Adrenal gland (tissue), 19 donors: ENCODE measurements at places on chromosomes 6 and 20. TPM values are rescaled to one million over a fixed set of nuclear protein-coding genes. Genes with fewer than 3 reads are reported as not detected.

The ANKRD6 gene
- total RNA-seq: 7.3 TPM

The BANF2 gene
- total RNA-seq: not detected

DNA sequence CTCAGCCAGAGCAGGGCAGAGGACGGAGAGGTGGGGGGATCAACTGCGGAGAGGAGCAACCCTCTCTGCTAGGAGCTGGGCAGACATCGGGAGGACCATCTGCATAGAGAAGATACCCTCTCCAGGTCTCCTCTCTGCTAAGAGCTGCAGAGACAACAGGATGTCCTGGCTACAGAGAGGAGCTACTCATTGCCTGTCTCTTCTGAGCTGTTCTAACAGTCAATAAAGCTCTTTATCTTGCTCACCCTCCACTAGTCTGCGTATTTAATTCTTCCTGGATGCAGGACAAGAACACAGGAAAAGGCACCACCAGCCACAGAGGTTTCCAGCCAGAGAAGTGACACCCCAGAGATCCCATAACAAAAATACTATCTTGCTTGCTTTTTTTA is 871.1 kb upstream of the GJE1 start:
- no peak overlapping the region for H3K4me3 ChIP-seq
- H3K36me3 ChIP-seq: no peaks in the 10 kb centered on the region
- H3K27ac ChIP-seq: no peak overlapping the region
- no peak for DNase-seq
- no peaks in the 10 kb centered on the region for H3K27me3 ChIP-seq

DNA sequence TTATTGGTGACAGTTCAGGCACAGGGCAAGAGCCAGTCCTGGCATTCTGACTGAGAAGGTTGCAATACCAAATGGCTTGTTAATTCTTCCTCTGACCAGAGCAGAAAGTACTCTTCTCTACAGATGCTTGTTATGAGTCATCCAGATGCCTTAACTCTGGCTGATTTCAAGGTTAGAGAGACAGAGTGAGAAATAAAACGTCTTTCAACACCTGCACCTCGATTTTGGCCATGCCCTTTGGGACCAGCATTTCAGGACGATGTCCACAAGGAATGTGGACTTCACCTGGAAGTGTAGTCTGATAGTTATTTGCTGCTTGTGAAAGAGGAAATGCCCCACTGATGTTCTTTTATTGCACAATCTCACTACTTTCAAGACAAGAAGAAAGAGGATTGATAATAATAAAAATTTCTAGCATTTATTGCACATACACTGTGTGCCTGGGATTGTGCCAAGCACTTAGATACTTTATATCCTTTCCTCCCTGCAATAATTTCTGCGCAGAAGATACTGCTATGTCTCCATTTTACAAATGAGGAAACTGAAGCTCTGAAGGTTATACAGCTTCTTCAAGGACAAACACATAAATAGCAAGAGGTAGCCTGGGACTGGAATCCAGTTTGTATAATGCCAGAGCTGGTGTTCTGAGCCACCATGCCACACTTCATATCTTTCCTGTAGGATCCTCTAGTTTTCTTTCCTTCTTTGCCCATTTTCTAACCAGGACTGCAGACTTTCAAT is 33.5 kb upstream of the MCM3 start:
- H3K36me3 ChIP-seq: no peaks in the 10 kb centered on the region
- H3K4me3 ChIP-seq: no peak overlapping the region
- no peak for DNase-seq
- H3K27me3 ChIP-seq: no peaks in the 10 kb centered on the region
- H3K27ac ChIP-seq: no peak overlapping the region

The C6orf141 gene
- 1.0 TPM for total RNA-seq

The HRH3 gene
- total RNA-seq: not detected

The SYNDIG1 gene
- total RNA-seq: 1.2 TPM

DNA sequence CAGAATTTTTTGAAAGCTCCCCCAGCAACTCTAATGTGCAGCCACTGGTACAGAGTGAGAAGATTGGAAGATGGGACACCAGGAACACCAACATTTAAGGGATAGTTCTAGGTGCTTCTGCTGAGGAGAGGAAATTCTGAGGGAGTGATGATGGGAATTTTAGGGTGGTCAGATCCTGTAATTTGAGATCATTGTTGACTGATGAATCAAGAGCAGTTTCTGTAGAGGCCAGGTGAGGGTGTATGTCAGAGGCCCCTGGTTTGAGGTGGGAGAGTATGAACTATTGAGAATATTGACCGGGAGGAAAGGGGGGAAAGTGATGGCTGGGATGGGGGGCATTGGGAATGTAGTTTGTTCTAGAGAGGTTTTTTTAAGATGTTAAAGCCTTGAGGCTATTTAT is 47.2 kb downstream of the PTPRA start:
- H3K27me3 ChIP-seq: no peaks in the 10 kb centered on the region
- H3K4me1 ChIP-seq: peaks cover 6% of the 10 kb centered on the region
- no peak overlapping the region for H3K27ac ChIP-seq
- no peak overlapping the region for H3K4me3 ChIP-seq
- H3K36me3 ChIP-seq: no peaks in the 10 kb centered on the region

- no peaks in the 10 kb centered on the region for H3K4me1 ChIP-seq
- no peaks in the 10 kb centered on the region for H3K36me3 ChIP-seq
- H3K27ac ChIP-seq: no peak overlapping the region
- H3K27me3 ChIP-seq: no peaks in the 10 kb centered on the region
These were observed 670.9 kb downstream of the QKI start for GRCh38 chr6:164085091-164086075.

DNA sequence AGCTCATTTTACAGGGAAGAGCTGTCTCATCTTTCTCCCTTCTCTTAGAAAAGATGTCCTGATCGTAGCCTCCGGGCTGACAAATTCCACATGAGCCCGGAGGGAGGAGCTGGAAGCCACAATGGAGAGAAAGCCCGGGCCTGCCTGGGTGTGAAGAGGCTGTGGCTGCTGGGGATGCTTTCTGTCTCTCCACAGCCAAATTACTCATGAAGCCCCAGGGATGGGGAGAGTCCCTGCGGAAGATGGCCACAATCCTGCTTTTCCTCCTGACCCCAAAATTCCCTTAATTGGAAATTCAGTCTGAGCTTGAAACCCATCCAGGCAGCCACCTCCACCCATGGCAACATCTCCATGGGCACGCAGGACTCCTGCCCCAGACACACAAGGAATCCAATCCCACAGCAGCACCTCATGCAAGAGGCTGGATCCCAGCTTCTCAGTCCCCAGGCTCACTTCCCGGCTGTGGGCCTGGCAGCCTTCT is 32.4 kb downstream of the JPH2 start:
- DNase-seq: no peak
- no peaks in the 10 kb centered on the region for H3K36me3 ChIP-seq
- H3K27me3 ChIP-seq: no peaks in the 10 kb centered on the region
- H3K4me1 ChIP-seq: no peaks in the 10 kb centered on the region
- no peak overlapping the region for H3K4me3 ChIP-seq
- no peak overlapping the region for H3K27ac ChIP-seq

- peaks cover 24% of the 10 kb centered on the region for H3K4me1 ChIP-seq
- no peaks in the 10 kb centered on the region for H3K36me3 ChIP-seq
- H3K27ac ChIP-seq: peak overlapping the region; percentile 59
- DNase-seq: peak; percentile 95
These were observed 76.6 kb downstream of the SLX4IP start for GRCh38 chr20:10511509-10512251.

- H3K27ac ChIP-seq: no peak overlapping the region
- no peaks in the 10 kb centered on the region for H3K27me3 ChIP-seq
- no peaks in the 10 kb centered on the region for H3K36me3 ChIP-seq
These were observed 60.2 kb downstream of the GCLC start for GRCh38 chr6:53484476-53485280.

The TEAD3 gene
- 14.3 TPM for total RNA-seq

The MTHFD1L gene
- total RNA-seq: 13.8 TPM

DNA sequence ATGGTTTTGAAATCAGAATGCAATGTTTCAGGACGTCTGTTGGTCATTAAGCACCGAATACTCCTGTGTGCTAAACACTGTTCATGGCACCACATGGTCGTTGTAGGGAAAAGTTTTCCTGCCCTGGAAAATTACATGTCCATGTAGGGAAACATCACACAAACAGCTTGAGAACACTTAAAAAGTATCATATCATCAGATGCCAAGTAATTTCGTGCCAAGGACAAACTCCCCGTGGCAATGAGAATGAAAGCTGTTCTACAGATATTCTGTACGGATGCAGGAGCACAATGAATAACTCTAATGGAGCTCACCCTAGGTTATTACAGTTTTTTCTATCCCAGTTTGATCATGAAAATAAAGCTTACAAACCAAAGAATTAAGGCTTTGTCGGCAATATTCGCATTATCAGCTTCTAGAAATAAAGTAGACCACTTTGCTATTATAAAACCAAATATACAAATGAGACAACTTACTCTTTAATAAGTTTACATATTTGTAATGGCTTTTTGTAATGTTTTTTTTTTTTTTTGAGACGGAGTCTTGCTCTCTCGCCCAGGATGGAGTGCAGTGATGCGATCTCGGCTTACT is 4.6 kb upstream of the DST start:
- H3K36me3 ChIP-seq: no peaks in the 10 kb centered on the region
- peak; percentile 30 for DNase-seq
- peaks cover 9% of the 10 kb centered on the region for H3K4me1 ChIP-seq
- H3K27ac ChIP-seq: no peak overlapping the region
- no peak overlapping the region for H3K4me3 ChIP-seq
